Activated CD8-positive, alpha-beta memory T cell treated with anti-CD3 and anti-CD28 coated beads, Interleukin-2, amount 10 ng/mL, durations not matched to agents 7 days and 5 days (primary cell): ENCODE measurements at places on chromosomes 1 and 21. TPM values are rescaled to one million over a fixed set of nuclear protein-coding genes. Genes with fewer than 3 reads are reported as not detected.
A peak's percentile ranks its signal among the peaks of the same experiment; 100 is the strongest.

- no peak for DNase-seq
These were observed 45.6 kb upstream of the CLIC4 start for GRCh38 chr1:24699628-24700027.

PTPRU gene
- 0.64 TPM for total RNA-seq

TMCC2 gene
- total RNA-seq: 5.3 TPM

NIBAN1 gene
- total RNA-seq: 55.5 TPM

DNA sequence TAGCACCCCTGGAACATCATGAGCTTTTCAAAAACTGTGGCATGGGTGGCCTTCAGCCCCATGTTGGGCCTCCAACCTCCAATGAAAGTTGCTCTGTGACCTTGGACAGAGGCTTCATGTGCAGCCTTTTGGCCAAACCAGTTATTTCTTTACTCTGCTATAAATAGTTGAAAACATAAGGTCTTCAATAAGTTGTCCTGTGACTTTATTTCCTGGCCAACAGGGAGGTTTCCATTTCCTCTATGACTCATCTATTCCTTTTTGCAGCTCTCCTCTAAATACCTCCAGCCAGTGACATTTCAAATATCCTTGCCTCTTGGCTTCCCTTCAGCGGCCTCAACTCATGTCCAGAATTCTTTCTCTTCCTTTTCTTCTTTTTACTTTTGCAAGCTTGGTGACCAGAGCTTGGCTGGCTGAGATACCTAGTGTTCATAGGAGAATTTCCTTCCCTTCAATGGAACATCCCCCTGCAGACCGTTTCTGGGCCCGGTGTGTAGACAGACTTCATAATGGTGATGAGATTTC lies 22.7 kb upstream of the TRIM67 start:
- no peak for DNase-seq

GRCh38 chr1:17802945-17803344 lies 47.8 kb downstream of the ACTL8 start:
- no peak for DNase-seq

DNA sequence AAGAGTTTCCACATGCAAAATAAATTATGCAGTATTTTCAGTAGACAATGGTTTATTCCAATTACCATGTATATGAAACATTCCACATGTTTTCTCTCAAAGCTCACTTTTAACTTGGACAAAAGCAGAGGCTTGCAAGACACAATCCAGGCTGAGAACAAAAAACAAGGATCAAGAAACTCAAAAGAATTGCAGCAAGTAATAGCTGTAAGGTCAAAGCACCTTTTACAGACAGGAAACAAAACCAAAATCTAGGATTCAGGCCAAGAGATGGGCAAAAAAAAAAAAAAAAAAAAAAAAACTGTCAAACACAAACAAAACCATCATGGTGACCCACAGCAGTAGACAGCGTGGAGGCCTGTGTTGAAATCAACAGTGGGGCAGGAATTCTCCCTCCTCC lies 9.3 kb downstream of the RGS1 start:
- DNase-seq: no peak

DNA sequence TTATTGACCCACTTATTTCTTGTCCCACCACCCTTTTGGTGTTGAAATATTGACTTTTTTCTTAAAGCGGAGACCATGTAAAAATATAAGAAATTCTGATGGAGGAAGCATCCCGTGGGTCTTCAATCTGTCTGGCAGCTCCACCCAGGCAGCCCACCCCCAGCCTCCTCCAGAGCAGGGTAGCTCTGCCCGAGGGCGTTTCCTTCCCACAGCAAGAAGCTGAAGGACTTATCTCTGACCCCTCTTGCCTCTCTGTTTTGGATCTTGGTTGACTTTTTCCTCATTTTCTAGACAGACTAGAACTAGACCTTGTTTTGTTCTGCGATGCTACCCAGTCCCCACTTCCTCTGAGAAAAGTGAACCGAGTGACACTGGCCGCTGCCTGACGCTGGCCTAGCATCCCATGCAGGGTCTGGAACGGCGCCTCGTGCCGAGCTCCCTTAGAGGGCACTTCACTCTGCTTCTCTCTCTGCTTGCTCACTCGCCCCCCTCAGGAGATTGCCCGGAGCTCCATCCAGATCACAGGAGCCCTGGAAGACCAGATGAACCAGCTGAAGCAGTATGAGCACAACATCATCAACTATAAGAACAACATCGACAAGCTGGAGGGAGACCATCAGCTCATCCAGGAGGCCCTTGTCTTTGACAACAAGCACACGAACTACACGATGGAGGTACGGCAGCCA lies 40.4 kb upstream of the MTR start:
- no peak for DNase-seq

GRCh38 chr1:118504867-118505266 lies 319.8 kb upstream of the SPAG17 start:
- no peak for DNase-seq

DNA sequence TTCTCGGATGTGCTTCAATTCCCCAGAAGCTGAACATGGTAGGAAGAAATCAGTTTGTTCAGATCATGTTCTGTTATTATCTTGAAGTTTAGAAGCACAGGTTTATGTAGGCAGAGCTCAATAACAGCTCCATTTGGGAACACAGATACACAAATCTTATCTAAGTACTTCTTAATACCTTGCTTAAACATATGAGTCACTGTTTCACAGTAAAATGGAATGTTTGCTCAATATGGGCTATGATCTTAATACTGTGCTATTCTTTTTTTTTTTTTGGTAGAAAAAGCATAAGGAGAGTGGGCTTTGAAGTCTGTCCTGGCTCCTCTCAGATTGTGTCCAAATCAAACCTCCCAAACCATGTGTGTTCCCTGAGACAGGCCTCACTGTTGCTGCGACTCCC lies 13.4 kb downstream of the PROK1 start:
- no peak for DNase-seq

TAS1R2 gene
- total RNA-seq: not detected

FNBP1L gene
- total RNA-seq: 0.42 TPM

DNA sequence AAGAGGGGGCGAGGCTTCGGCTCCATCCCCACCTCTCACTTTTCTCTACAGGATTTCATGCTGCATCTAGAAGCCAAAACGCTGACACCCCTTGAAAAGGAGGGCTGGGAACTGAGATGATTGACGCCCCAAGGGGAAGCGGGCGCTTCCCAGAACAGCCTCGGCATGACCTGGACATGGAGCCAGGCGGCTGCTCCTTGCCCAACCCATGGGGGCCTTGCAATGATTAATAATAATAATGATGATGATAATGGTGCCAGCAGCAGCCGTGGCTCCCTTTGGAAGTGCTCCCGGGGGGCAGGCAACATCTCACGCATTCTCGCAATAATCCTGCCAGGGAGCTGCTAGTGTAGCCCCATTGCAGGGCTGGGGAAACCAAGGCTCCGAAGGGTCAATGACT lies 78.2 kb downstream of the RAP1GAP start:
- DNase-seq: no peak

- peak; percentile 4 for DNase-seq
These were observed 185.0 kb downstream of the MIS18A start for GRCh38 chr21:32093646-32094462.

GIPC2 gene
- 0.38 TPM for total RNA-seq

- peak; percentile 71 for DNase-seq
These were observed at the start of gene CCDC28B for GRCh38 chr1:32200226-32201010. TSS of gene CCDC28B (plus strand) at chr1:32200595. CDS start at chr1:32201936, 1,341 bp downstream.

DNA sequence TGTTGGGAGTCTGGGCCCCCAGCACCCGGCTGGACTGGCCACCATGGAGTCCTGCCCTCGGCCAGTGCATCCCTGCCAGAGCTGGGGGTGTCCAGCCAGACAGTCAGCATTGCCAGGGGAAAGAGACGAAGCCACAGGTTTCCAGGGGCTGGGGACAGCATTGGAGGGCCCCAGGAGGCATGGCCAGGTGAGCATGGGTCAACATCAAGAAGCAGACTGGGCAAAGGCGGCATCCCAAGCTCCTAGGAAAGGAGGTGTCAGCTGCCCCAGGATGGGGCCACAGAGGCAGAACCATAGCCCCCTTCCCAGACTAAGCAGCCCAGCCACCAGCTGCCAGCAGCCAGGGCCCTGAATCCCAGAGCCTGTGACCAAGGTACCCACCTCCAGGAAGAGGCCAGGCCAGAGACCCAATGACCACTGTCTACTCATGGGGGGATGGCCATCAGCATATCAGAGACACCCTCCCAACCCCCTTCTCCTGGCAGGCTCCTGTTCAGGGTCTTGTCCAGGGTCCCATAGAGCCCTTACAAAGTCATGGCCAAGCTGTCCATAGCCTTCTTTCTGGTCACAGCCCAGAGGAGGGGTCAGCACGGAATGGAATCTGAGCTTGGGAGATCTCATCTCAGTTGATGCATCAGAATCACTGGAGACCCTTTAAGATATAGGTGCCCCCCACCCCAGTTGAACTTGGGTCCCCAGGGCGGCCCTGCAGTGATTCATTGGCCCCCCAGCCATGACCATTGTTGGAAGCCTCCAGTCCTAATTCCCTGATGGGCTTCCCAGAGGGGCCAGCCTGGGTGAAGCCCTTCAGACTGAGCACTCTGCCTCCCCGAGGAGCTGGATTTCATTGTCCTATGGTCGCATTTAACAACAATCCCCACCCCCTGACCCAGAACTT lies 32.5 kb downstream of the WNT3A start:
- DNase-seq: no peak

ZBTB18 gene
- 6.3 TPM for total RNA-seq

- DNase-seq: no peak
These were observed 14.7 kb downstream of the S100A10 start for GRCh38 chr1:151978922-151979321.

DNA sequence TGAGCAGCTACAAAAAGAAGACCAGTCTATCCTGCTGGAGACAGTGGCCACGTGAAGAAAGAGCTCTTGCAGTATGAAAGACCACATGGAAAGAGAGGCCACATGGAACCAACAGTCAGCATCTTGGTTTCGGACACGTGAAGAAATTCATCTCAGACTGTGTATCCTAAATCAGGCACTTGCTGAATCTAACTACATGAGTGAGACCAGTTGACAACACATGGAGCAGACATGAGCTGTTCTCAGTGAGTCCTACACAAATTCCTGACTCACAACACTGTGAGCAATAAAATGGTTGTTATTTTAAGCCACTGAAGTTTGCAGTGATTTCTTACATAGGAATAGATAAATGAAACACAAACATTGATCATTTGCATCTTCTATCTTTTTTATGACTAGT lies 2.4 kb upstream of the TAF1A start:
- no peak for DNase-seq

TAS1R1 gene
- total RNA-seq: not detected

GRCh38 chr1:53548031-53548491 lies 88.9 kb downstream of the DMRTB1 start:
- no peak for DNase-seq

- no peak for DNase-seq
These were observed 7.2 kb downstream of the KIFAP3 start for GRCh38 chr1:170067253-170067819.

DNA sequence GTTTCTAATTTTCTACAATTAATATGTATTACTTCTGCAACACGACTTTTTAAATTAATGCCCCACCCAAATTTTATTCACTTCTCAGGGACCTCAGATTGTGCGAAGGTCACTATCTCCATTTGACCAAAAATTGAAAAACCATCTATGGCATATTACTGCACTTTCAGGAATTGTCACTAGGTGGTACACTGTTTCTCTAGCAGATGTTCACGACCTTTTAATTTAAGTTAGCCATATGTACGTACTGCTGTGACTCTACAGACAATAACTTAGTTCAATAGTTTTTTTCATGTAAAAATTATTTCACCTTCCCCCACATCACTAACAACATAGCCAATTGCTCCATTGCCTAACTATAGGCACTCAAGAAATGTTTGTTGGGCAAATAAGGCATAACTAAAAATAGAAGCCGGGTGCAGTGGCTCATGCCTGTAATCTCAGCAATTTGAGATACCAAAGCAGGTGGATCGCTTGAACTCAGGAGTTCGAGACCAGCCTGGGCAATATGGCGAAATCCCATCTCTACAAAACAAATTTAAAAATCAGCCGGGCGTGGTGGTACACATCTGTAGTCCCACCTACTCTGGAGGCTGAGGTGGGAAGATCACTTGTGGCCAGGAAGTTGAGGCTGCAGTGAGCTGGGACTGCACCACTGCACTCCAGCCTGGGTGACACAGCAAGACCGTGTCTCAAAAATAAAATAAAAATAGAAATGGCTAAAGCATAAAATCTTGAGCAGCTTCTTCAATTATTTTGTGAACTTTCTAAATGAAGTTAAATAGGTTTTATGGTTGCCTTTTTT lies 75.7 kb upstream of the PKN2 start:
- DNase-seq: no peak

DNA sequence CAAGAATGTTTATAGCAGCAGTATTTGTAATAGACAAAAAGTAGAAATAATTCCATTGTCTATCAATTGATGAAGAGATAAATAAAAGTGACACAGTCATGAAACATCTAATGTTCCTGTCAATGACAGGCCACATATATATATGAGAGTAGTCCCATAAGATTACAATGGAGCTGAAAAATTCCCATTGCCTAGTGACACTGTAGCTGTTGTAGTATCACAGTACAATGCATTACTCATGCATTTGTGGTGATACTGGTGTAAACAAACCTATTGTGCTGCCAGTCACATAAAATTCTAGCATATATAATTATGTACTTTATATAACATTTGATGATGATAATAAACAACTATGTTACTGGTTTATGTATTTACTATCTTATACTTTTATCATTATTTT lies 141.9 kb upstream of the LYPLAL1 start:
- DNase-seq: no peak

DNA sequence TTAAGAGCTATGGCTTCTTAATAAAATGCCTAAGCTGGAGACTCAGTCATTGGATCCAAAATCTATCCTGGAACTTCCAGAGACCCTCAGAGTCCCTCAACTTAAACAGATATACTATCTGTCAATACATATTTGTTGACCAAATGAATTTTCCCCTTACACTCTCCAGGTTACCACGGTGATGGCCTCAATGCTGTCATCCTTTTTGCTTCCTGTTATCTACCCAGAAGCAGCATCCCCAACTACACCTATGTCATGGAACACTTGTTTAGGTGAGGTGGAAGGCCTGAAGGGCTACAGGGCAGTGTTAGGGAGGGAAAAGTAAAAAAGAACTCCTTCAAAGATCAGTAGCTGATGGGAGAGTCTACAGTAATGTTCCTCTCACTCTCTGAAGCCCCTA lies 4.4 kb upstream of the C1orf56 start:
- DNase-seq: peak; percentile 50

DNA sequence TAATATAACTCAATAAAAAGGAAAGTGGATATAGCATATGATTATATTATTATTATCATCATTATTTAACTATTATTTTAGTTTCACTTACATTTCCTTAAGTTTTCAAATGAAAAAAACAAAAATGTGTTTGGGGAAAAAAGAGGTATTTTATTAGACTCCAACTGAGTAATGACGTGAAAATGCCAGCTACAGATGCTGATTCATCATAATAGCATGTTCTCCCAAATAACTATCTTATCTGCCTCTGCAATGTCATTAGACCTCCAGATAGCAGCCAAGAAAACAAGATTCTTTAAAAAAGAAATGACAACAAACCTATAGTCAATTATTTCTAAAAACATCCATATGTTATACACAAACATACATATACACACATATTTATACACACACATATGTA lies 1071.9 kb upstream of the TMPRSS15 start:
- DNase-seq: no peak

HDGF gene
- 340 TPM for total RNA-seq

OVAAL gene
- not detected for total RNA-seq
